Stimulated activated CD8-positive, alpha-beta memory T cell treated with anti-CD3 and anti-CD28 coated beads, Interleukin-4, amount 100 ng/mL, for 1 hour (primary cell): ENCODE measurements at places on chromosomes 6 and 20.

DNA sequence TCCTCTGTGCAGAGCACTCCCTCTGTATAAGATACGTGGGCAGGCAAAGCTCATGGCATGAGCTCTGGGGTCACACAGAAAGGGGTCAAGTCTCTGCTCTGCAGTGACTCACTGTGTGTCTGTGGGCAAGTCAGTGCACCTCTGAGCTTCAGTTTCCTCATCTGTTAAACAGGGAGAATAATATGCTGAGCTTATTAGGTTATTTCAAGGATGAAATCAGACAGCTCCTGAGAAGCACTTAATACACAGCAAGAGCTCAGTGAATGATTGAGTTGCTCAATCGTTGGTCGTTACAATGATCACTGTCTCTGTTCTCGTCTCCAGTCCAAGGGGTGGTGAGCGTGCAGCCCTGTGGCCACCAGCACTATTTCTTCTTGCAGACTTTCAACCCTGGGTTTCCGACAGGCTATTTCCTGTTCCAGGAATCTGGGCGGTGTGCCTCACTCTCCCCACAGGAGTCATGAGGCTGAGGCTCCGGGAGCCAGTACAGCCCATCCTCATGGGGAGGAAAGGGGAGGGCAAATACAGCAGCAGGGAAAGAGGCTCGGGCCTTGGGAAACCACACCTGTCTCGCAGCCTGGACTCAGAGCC is 28.9 kb downstream of the KIAA1755 start:
- DNase-seq, result no peak

DNA sequence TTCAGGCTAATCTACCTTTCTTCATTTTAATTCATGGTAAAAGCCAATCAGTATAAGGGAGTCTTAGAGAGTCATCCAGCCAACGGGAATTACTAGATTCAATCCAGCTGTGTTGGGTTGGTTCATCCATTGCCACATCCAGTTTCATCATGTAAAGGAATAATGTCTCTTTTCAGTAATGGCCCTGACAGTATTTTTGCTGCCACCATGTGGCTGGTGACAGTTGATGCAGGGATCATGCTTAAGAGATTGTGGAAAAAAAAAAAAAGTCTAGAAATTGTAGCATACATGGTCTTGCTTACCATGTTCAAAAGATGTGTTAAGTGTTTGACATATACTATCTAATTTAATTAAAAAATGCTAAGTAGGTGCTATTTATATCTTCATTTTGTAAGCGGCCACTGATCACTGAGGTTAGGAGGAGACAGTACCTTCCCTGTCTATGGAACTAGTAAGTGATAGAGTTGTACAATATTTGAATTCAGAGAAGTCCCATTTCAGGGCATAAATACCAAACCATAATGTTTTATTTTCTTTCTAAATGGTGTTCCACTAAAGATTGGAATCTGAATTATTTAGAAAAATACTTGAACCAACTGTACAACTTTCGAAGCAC is 135.9 kb downstream of the KHDRBS2 start:
- DNase-seq, result no peak

- no peak for DNase-seq
These were observed 597 bp downstream of the LY86 start for GRCh38 chr6:6588924-6589709.

GRCh38 chr20:37627060-37627766 is 66.6 kb upstream of the CTNNBL1 start:
- no peak for DNase-seq

DNA sequence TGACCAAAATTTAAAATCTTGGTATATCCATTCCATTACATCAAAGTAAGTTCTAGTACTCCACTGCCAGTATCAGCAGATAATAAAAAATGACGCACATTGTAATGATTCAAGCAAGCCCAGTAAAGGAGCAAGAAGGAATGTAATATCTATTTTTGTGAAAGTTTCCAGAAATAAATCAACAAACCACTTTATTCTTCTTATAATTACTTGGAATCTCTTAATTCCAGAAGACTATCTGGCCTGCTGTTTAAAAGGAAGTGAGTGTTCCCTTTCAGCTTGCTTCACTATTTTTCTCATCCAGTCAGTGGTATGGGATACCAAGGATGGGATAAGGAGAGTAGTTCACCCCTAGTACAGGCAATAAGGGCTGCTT is 42.2 kb upstream of the DSE start:
- DNase-seq, result no peak
